ENCODE measurements at places on chromosomes 2 and 18. TPM values are rescaled to one million over a fixed set of nuclear protein-coding genes. Genes with fewer than 3 reads are reported as not detected.

Gene STARD6
- 0.23 TPM for total RNA-seq

Gene FAM237A
- not detected for total RNA-seq

Gene PRKAG3
- total RNA-seq: not detected

Gene TCF7L1
- total RNA-seq: 0.16 TPM

DNA sequence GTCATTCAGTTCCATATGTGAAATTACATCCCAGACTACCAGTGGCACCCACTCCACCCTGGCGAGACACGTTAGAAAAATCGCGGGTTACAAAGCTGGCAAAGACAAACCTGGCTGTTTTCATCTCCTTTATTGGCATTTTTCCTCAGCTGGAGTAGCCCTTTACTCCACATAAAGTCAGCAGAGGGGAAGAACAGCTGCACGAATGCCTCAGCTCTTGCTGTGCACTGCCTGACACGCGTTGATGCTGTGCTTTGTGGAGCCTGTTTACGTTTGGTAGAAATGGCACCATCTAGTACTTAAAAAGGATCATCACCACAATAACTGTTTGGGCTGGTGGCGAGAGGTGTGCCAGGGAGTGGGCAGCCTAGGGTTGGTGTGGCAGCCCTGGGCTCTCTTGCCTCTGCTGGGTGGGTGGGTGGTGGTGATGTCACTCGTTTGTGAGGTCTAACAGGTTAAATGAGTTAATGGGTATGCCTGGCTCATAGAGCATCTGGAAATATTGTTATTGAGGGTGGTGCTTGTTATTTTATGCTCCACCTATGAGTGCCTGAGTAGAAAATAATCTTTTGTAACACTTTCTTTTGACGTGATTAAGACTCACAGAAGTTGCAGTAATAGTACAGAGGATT is 16.4 kb downstream of the FARP2 start:
- no peak overlapping the region for H3K4me3 ChIP-seq
- no peak for DNase-seq
- H3K4me1 ChIP-seq: peaks cover 14% of the 10 kb centered on the region
- no peaks in the 10 kb centered on the region for H3K36me3 ChIP-seq
- no peak overlapping the region for H3K27ac ChIP-seq

- H3K27me3 ChIP-seq: peaks cover 5% of the 10 kb centered on the region
- no peaks in the 10 kb centered on the region for H3K36me3 ChIP-seq
- no peak for DNase-seq
- H3K4me1 ChIP-seq: peaks cover 5% of the 10 kb centered on the region
- no peak overlapping the region for H3K27ac ChIP-seq
Measured at GRCh38 chr2:197628043-197628500, 47.3 kb downstream of the RFTN2 start.

GRCh38 chr2:119366161-119366648 is 429 bp downstream of the C2orf76 start:
- peaks cover 11% of the 10 kb centered on the region for H3K36me3 ChIP-seq
- no peaks in the 10 kb centered on the region for H3K27me3 ChIP-seq
- H3K4me3 ChIP-seq: peak overlapping the region; percentile 87
- peaks cover 42% of the 10 kb centered on the region for H3K4me1 ChIP-seq
- no peak for DNase-seq

- no peak for DNase-seq
- H3K4me1 ChIP-seq: peaks cover 37% of the 10 kb centered on the region
- no peaks in the 10 kb centered on the region for H3K27me3 ChIP-seq
- H3K36me3 ChIP-seq: peaks cover 13% of the 10 kb centered on the region
- H3K27ac ChIP-seq: peak overlapping the region; percentile 90
- H3K4me3 ChIP-seq: no peak overlapping the region
Measured at GRCh38 chr2:237943395-237944094, 23.3 kb upstream of the UBE2F start.

DNA sequence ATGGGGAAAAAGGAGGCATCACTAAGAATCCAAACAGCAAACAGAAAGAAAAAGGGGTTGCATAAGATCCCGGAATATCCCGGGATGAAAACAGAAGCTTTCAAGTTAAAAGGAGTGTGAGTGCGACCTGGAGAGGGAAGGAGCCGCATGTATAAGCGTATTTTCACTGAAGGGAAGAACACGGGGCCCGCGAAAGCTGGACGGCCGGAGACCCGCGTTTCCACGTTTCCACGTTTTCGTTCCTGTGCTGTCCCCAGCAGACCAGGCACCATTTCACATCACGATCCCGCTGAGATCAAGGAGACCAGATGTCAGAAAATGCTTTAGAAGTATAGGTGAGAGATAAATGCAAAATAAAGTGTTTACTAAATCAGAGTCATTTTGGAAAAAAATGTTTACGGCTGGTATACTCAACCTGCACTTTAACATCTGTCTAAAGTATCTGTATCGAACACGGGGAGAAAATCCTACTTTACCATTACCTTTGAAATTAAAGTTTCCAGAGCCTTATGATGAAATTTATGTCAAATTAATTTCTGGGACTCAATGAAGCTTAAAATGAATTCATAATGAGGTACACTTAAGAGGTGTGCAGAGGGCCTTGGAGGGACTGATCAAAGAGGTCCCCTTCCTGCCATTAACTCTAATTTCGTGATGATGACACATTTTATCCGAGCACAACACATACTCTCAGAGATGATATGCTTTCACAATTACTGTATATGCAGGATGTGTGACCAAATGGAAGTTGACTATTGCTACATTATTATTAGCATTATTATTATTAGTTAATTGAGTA is 71.0 kb upstream of the SALL3 start:
- H3K4me3 ChIP-seq: no peak overlapping the region
- no peak for DNase-seq
- no peaks in the 10 kb centered on the region for H3K4me1 ChIP-seq
- no peaks in the 10 kb centered on the region for H3K27me3 ChIP-seq

DNA sequence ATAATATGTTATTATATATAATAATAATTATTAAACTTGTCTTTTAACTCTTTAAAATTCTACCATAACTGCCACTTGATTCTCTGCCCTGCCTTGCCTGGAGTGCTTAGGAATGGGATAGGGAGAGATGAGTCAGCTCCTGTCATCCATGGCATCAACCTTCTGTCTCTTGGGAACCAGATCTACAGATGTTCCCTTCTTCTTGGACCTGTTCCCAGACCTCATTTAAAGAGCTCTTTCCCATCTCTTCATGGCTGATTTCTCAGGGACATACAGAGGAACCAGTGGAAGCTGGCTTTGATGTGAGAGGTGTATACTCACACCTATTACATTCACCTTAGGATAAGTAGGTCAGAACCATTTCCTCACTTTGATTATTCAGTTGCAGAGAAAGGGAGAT is 155.3 kb upstream of the MYO3B start:
- no peaks in the 10 kb centered on the region for H3K4me1 ChIP-seq
- H3K4me3 ChIP-seq: no peak overlapping the region
- no peak for DNase-seq
- no peak overlapping the region for H3K27ac ChIP-seq

DNA sequence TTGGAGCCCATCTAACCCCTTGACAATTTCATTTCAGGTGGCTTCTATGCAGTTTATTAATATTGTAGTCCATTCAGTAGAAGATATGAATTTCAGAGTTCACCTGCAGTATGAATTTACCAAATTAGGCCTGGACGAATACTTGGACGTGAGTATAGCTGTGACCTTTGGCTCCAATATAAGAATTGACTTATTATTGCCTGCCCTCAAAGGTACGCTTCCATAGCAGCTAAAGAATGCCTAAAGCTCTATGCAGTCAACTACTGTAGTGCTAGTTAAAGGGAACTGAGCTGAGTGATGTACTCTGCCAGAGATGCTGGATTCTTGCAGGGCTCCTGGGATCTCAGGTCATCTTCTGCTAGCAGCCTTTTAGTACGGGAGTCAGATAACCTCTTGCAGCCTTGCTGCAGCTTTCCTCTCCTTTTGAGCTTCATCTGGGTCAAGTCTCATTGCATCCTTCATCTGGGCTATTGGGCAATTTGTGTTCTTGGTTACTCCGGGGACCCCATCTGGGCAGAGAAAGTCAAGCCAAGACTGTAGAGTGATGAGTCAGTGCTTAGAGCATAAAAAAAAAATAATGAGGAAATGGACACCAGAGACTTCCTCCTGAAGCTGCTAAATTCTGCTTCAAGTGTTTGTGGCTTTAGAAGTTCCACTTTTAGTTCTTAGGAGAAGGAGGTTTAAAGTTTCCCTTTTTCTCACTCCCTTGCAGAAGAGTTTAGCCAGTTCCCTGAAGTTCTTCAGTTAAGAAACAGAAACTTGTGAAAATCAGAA is 105.6 kb downstream of the PRPF40A start:
- no peaks in the 10 kb centered on the region for H3K27me3 ChIP-seq
- H3K36me3 ChIP-seq: no peaks in the 10 kb centered on the region
- H3K27ac ChIP-seq: no peak overlapping the region
- no peak for DNase-seq

DNA sequence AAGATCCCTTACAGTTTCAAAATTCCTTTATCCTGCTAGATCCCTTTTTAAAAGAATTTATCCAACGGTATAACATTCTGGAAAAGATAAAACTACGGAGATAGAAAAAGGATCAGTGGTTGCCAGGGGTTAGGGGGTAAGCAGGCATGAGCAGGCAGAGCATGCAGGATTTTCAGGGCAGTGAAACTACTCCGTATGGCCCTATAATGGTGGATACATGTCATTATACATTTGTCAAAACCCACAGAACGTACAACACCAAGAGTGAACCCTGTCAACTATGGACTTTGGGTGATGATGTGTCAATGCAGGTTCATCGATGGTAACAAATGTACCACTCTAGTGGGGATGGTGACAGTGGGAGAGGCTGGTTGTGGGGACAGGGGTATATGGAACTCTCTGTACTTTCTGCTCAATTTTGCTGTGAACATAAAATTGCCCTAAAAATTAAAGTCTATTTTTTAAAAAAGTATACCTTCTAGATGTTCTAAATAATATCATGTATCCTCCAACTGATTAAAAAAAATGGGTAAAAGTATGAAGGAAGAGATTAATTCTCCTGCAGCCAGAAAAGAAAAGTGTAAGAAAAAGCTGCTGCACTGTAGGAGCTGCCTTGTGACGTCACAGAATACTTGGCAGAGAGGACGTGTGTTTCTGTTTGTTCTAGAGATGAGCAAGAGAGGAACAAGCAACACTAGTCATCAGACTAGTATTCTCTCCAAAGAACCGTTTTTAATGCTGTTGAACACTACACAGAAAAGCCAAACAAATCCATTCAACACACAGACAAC is 23.6 kb downstream of the ANKRD44 start:
- H3K4me3 ChIP-seq: peak overlapping the region; percentile 91
- peak; percentile 64 for DNase-seq
- peaks cover 12% of the 10 kb centered on the region for H3K36me3 ChIP-seq
- no peaks in the 10 kb centered on the region for H3K27me3 ChIP-seq

GRCh38 chr2:70412294-70413070 is 110.6 kb upstream of the FAM136A start:
- no peak overlapping the region for H3K4me3 ChIP-seq
- H3K36me3 ChIP-seq: no peaks in the 10 kb centered on the region
- H3K4me1 ChIP-seq: no peaks in the 10 kb centered on the region
- H3K27me3 ChIP-seq: no peaks in the 10 kb centered on the region

DNA sequence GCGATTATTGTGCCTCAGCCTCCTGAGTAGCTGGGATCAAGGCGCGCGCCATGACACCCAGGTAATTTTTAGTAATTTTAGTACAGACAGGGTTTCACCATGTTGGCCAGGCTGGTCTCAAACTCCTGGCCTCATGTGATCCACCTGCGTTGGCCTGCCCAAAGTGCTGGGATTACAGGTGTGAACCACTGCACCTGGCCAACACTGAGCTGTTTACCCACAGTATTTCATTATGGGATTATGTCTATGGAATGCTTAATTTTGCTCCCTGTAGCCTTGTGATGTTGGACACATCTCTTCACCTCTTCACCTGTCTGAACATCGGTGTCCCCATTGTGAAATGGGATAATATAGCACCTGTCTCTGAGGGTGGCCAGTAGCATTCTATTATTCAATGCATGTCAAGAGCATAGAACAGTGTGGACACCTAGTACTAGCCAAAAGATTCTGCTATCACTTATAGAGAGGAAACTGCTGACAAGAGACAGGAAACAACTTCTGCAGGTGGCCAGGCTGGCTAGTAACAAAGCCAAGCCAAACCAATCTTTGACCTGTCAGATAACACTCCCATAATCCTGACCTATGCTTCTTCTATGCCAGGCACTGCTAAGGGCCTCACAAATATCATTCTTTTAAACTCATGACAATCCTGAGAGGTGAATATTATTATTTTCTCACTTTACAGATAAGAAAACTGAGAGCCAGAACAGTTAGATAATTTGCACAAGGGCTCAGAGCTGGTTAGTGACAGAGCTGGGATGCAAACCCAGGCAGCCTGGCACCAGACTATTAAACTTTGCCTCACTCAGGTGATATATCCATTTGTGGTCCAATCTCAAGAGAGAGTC is 29.4 kb upstream of the REEP1 start:
- H3K36me3 ChIP-seq: peaks cover 7% of the 10 kb centered on the region
- no peak overlapping the region for H3K4me3 ChIP-seq
- DNase-seq: no peak
- no peaks in the 10 kb centered on the region for H3K27me3 ChIP-seq

DNA sequence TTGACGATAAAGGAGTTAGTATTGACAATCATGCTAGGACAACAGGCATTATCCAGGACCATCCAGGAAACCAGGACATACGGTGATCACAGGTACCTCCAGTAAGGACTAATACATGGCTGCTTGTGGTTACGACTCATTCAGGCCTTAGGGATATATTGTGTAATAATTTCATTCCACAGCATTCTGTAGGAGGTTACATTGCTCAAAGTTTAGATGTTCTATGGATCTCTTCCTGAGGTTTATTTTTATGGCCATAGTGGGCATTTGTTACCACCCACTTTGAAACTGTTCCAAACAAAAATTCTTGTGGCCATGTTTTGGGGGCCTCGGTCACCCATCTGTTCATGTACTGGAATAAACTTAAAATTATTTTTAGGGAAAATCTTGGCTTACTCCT is 431.6 kb downstream of the METTL4 start:
- no peak overlapping the region for H3K27ac ChIP-seq
- H3K4me1 ChIP-seq: no peaks in the 10 kb centered on the region
- H3K36me3 ChIP-seq: no peaks in the 10 kb centered on the region
- H3K27me3 ChIP-seq: no peaks in the 10 kb centered on the region
- no peak for DNase-seq

- H3K27me3 ChIP-seq: no peaks in the 10 kb centered on the region
- peaks cover 56% of the 10 kb centered on the region for H3K4me1 ChIP-seq
- no peak for DNase-seq
Measured at GRCh38 chr2:233263045-233263570, 11.6 kb downstream of the ATG16L1 start.

DNA sequence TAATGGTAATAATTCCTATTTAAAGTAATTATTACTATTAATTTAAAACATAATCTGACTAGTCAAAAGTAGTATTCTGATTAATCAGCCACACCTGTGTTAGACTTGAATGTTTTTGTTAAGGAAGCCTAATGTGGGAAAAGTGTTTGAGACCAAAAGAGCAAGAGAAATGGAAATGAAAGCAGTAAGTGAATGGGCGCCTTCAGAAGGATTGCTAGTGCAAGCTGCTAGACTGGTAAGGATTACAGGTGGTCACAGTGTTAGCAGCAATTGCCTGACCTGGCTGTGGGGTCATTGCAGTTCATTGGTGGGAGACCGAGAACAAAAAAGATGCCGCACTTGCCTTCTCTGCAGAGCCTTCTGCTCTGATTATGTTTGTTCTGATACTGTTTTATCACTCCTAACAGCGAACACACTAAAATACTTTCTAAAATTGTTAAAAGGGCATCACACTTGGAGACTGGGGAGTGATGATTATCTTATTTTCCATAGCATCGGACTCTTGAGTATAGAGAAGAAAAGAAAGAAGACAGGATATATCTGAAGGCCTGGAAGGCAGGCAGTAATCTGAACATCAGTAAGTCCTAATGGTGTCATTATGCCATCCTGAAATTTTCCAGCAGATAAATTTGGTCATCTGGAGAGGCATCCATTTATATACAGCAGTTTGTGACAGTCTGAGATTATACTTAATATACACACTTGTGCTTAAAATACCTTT is 5.8 kb downstream of the SOCS6 start:
- no peak overlapping the region for H3K4me3 ChIP-seq
- peaks cover 22% of the 10 kb centered on the region for H3K27me3 ChIP-seq
- peaks cover 13% of the 10 kb centered on the region for H3K4me1 ChIP-seq
